Dermis microvascular lymphatic vessel endothelial cell (primary cell): ENCODE measurements at places on chromosomes 1 and 21.

DNA sequence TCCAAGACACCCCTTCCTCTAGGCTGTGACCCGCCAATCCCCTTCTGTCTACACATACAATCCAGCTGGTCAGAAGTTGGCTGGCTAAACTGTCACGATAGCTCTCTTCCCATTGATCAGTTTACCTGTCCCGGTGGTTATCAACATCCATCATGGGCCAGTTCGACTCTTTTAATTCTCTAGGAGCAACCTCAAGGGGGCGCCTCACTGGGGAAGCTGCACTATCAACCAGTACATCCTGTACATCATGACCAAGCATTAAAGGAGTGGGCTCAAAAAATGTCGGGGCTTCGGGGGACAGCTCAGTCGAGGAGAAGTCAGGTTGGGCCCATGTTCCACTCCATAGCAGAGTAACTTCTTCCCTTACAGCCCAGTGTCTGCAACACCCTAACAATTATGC lies 53.2 kb upstream of the B3GALNT2 start:
- DNase-seq = no peak

- DNase-seq = no peak
Observed at GRCh38 chr1:93659822-93660503, 21.7 kb downstream of the BCAR3 start.

- DNase-seq = peak; percentile 13
Observed at GRCh38 chr1:84303314-84303830, 1.9 kb downstream of the SAMD13 start.

DNA sequence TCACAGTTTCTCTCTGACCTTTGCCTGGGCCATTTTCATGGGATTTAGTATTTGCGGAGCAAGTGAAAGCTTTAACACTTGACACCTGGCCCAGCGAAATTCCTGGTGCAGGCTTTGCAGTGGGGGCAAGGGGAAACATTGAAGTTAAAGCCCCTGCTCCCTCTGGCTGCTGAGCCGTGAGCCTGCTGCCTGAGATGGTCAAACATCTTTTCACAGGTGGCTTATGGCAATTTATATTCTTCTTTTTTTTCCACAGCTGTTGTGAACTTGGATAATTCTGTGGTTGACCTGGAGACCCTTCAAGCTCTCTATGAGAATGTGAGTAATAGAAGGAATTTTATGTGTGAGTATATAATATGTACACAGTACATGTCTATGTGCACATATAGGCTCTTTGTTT lies 202.9 kb downstream of the FMN2 start:
- DNase-seq = no peak
